ENCODE measurements at places on chromosomes 1 and 21. TPM values are rescaled to one million over a fixed set of nuclear protein-coding genes. Genes with fewer than 3 reads are reported as not detected.

Gene RAD54L
- total RNA-seq = 13.7 TPM

Gene IL6R
- total RNA-seq = 12.2 TPM

Gene SHCBP1L
- not detected for total RNA-seq

Gene CLCA1
- not detected for total RNA-seq

Gene PAPPA2
- total RNA-seq = not detected

Gene WDR3
- 37.0 TPM for total RNA-seq

Gene RBP7
- 4.9 TPM for total RNA-seq

Gene ARV1
- 25.1 TPM for total RNA-seq

Gene TNN
- not detected for total RNA-seq

Gene TMCC2
- 3.3 TPM for total RNA-seq

Gene RPTN
- not detected for total RNA-seq

Gene VAMP3
- total RNA-seq = 63.1 TPM

Gene TESK2
- total RNA-seq = 0.37 TPM

Gene TLR5
- total RNA-seq = not detected

Gene OR2L5
- total RNA-seq = not detected

Gene TMEM81
- 2.6 TPM for total RNA-seq

Gene FAAH
- total RNA-seq = 0.79 TPM

Gene AIM2
- not detected for total RNA-seq

Gene GJA8
- not detected for total RNA-seq

Gene PEAR1
- total RNA-seq = 7.8 TPM

Gene KCNJ9
- not detected for total RNA-seq

Gene S100A2
- total RNA-seq = 23.4 TPM

Gene GJA9
- 0.08 TPM for total RNA-seq

Gene RIPK4
- total RNA-seq = 13.3 TPM

Gene LAD1
- 0.66 TPM for total RNA-seq

Gene GSTM1
- not detected for total RNA-seq

Gene KANK4
- 0.19 TPM for total RNA-seq

Gene ICOSLG
- total RNA-seq = 2.6 TPM

Gene IFI44
- 0.71 TPM for total RNA-seq

Gene MYOG
- not detected for total RNA-seq

Gene MEAF6
- total RNA-seq = 29.4 TPM

Gene LCE1E
- 0.08 TPM for total RNA-seq

Gene AK4
- total RNA-seq = 23.3 TPM

Gene BARHL2
- total RNA-seq = not detected

Gene HIVEP3
- 2.6 TPM for total RNA-seq

Gene RAB7B
- 1.8 TPM for total RNA-seq

Gene MANEAL
- total RNA-seq = 26.1 TPM

Gene EIF4G3
- total RNA-seq = 24.0 TPM

Gene TMPRSS3
- total RNA-seq = 0.38 TPM

Gene NCSTN
- 46.5 TPM for total RNA-seq

Measured in A549 treated with DMSO at 1 μM for 4 hours (cell line).